ENCODE measurements at places on chromosomes 6 and 20. TPM values are rescaled to one million over a fixed set of nuclear protein-coding genes. Genes with fewer than 3 reads are reported as not detected.

GRCh38 chr6:114421199-114421598, 78.4 kb upstream of the HS3ST5 start:
- H3K27me3 ChIP-seq: no peaks in the 10 kb centered on the region
- no peak overlapping the region for H3K27ac ChIP-seq
- no peak overlapping the region for H3K4me3 ChIP-seq
- no peak for DNase-seq
- no peaks in the 10 kb centered on the region for H3K36me3 ChIP-seq
- no peaks in the 10 kb centered on the region for H3K4me1 ChIP-seq

GRCh38 chr20:58593880-58594638, 57.0 kb upstream of the STX16 start:
- no peak overlapping the region for H3K27ac ChIP-seq
- no peak for DNase-seq
- H3K4me1 ChIP-seq: peaks cover 53% of the 10 kb centered on the region
- H3K27me3 ChIP-seq: peaks cover 5% of the 10 kb centered on the region
- H3K36me3 ChIP-seq: no peaks in the 10 kb centered on the region

Gene PAX1
- 0.20 TPM for total RNA-seq

Gene FAM83C
- total RNA-seq: not detected

Measured in spinal cord (tissue), 10 donors.